Stimulated activated CD8-positive, alpha-beta memory T cell treated with anti-CD3 and anti-CD28 coated beads, Interleukin-7, amount 100 ng/mL, for 24 hours (primary cell): ENCODE measurements at places on chromosomes 7 and 10.

DNA sequence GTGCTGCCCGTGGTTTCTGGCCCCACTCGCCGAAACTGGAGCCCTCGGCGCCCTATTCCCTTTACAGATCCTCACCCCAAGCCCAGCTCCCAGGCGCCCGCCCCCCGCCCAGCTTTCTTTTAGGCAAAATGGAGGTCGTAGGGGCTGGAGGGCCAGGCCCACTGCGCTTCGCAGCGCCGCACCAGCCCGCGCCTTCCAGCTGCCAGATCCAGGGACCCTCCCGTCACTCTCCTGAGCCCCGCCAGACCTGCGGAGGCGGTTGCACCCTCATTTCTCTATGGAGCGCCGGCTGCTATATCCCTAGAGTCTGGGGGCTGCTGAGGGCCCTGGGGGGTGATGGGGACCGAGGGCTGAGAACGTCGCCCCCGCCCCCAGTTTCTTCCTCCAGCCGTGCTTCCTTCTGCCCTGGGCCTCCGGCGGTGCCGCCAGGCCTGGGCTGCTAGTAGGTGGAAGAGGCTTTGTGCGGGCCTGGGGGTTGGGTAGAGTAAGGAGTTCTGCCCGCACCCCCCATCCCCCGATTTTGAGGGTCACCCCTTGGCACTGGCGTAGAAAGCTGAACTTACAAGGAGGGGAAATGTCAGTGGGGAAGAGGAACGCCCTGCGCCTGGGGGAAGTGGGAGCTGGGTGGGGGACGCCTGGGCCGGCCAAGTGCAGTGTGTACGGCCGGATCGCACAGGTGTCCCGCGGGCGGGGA is 1.0 kb downstream of the GNB2 start:
- DNase-seq: no peak

DNA sequence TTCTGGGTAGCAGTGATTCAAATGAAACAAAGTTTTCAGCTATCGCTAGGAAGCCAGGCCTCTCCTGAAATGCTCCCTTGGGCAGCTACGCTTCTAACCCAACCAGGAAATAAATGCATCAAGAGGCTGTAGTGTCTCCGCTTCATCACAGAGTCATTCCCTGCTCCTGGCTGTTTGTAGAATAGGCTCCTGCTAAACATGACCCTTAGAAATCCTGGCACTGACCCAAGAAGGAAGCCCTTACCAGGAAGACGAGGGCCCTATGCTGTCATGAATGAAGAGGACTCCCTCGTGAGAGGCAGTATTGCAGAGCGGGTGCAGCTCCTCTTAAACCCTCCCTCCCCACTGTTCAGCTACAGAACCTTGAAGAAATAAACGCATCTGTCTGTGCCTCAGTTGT is 48.3 kb downstream of the NOD1 start:
- DNase-seq: no peak

- no peak for DNase-seq
Measured at GRCh38 chr7:31372231-31372959, 31.9 kb upstream of the NEUROD6 start.

GRCh38 chr7:94511718-94512117 is 2.1 kb downstream of the CASD1 start:
- DNase-seq: no peak

GRCh38 chr7:66050990-66051448 is 24.6 kb upstream of the ASL start:
- no peak for DNase-seq
